Stimulated activated naive CD4-positive, alpha-beta T cell treated with Interleukin-2 at 50 U/mL for 16 hours (primary cell): ENCODE measurements at places on chromosomes 11 and 22.

DNA sequence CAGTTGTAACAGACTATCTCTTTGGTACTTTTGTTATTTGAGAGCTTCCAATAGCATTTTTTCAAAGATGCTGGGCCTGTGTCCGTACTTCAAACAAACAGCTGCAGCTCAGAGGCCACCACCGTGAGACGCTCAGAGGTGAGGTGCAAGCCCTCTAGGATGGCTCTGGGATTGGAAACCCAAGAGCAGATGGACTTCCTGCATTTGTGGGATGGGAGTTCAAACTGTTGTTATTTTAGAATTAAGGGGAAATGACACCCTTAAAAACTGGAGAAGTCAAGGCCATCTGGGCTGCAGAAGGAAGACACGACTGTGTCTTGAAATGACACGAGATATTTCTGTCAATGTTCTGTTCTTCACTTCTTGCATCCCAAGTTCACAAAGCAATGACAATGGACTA lies 9.2 kb upstream of the IL10RA start:
- DNase-seq: no peak

GRCh38 chr11:19089421-19089820 lies 27.5 kb upstream of the ZDHHC13 start:
- no peak for DNase-seq

GRCh38 chr11:67500484-67500821 lies 4.7 kb downstream of the PITPNM1 start:
- no peak for DNase-seq

GRCh38 chr22:36102995-36103394 lies 57.6 kb downstream of the APOL3 start:
- DNase-seq: no peak

DNA sequence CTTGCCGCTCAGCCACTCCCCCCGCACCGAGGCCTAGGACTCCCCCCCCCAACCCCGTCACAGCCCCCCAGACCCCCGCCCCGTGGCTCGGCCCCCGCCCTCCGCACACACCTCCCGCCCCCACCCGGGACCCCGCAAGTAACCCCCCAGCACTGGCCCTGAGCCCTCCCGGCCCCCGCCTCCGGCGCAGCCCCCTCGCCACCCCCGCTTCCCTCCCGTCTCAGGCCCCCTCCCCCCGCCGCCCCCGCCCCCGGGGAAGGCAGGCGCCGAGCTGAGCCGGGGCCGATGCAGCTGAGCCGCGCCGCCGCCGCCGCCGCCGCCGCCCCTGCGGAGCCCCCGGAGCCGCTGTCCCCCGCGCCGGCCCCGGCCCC lies 1.5 kb downstream of the SHANK3 start:
- no peak for DNase-seq

- no peak for DNase-seq
Measured at GRCh38 chr11:45754741-45755140, 50.2 kb upstream of the SLC35C1 start.

- no peak for DNase-seq
Measured at GRCh38 chr11:118820412-118821357, 29.7 kb upstream of the DDX6 start.

DNA sequence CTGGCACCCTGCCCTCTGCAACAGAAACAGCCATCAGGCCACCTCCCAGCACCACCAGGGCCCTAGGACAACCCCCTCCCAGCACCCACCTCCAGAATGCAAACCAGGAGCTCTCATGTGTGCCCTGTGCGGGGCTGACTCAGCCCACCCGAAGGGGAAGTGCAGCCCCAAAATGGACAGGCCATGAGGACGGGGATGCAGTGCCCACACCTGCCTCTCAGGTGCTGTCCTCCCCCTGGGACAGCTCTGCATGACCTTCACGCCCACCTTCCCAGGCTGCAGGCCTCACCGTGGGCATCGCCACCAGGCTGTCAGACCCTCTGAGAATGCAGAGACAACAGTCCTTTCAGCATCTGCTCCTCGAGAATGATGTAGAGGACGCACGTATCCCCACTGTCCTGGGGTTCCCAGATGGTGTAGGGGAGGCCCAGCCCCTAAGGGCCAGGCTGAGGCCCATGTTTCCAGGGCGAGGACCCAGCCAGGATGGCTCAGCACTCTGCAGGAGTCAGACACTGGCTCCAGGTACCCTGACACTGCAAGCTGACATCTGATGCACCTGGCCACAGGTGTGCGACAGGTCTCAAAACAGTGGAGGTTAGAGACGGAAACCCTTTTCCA lies 13.5 kb downstream of the MOB2 start:
- DNase-seq: no peak

- DNase-seq: no peak
Measured at GRCh38 chr11:20707876-20708275, 38.5 kb downstream of the NELL1 start.

DNA sequence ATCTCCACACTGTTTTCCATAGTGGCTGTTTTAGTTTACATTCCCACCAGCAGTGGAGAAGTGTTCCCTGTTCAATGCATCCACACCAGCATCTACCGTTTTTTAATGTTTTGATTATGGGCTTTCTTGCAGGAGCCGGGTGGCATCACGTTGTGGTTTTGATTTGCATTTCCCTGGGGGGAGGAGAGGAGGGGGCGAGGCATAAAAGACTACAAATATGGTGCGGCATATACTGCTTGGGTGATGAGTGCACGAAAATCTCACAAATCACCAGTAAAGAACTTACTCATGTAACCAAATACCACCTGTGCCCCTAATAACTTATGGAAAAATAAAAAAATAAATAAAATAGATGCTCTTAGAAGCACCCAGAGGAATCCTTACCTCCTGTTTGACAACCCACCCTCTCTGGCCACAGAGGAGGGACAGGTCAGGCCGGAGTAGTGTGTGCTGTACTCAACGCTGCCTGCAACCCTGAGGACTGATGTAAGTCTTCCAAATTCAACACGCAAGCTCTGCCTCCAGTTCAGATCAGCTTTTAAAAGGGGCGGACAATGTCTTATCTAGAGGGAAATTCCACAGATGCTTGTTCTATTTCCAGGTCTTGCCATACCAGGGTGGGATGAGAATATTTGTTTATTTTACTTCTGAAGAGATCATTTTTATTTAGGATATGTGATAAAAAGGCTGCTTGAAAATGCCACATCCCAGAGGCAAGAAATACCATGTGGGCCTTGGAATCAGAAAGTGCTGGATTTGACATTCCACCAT lies 329.6 kb upstream of the B3GAT1 start:
- DNase-seq: no peak

DNA sequence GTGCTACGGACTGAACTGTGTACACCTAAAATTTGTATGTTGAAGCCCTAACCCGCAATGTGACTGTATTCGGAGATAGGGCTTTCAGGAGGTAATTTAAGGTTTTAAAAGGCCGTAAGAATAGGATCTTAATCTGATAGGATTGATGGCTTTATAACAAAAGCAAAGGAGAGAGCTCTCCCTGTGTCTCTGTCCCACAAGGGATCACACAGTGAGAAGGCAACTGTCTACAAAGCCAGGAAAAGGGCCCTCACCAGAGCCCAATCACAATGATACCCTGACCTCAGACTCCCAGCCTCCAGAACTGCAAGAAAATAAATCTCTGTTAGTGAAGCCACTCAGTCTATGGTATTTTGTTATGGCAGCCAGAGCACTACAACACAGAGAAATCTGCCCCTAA lies 208.7 kb upstream of the ZC3H12C start:
- DNase-seq: no peak

DNA sequence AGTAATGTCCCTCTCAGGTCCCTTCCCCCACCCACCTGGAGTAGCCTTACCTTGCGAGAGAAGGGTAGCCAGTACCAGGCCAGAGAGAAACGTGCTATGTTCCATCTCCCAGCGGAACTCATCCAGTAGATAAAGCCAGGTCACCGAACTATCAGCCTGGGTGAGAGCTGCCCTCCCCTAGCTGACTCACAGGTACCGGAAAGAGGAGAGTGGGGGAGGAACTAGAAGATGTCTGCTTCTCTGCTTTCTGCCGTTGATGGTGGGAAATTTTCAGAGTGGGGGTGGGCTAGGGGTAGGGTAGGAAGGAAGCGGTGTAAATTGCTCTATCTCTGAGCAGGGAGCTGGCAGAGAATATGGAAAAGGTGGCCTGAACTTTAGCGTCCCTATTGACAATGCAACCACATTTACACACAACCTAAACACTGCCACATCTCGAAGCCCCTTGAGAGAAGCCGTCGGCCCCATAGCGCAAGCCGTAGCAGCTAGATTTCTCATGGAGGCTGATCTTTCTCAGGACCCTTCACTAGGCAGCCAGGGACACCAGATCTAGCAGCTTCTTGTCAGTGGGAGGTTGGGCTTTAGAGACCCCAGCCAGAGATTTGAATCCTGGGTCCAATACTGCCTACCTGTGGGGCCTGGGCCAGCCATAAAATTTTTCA lies at the start of gene CD3D:
Gene CD3D, minus strand, starts transcription at position 203 of the 659 bp plus-strand sequence. Its CDS starts 98 bp downstream, at position 105.
- DNase-seq: peak; percentile 68

DNA sequence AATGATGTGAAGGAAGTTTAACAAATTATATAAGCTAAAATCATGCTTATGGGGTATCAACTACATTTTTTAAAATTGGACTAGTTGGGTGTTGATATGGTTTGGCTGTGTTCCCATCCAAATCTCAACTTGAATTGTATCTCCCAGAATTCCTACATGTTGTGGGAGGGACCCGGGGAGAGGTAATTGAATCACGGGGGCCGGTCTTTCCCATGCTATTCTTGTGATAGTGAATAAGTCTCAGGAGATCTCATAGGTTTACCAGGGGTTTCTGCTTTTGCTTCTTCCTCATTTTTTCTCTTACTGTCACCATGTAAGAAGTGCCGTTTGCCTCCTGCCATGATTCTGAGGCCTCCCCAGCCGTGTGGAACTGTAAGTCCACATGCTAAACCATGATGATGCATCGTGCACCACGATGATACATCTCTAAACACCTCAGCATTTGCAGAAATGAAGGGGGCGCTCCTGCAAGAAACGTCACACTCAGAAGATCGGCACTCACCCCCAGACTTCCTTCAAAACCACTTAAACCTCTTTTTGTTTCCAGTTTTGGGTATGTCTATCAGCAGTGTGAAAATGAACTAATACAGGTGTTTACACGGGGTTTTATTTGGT lies 340.0 kb downstream of the SHANK2 start:
- no peak for DNase-seq

DNA sequence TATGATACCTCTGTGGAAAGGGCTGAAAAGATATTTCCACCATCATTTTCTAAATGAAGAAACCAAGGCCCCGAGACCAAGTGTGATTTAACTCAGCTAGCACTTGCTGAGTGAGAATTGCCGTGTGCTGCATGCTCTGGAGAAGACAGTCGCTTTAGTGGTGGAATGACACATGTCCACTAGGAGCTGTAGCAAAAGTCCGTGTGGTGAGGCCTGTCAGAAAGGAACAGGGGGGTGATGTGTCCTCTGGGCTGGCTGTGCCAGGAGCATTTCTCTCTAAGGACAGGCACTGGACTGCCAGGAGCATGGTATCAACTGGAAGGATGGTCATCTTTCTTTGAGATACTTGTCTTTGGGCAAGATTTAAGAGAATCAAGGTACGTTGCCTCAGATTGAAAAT lies 72.8 kb downstream of the ATXN10 start:
- no peak for DNase-seq

- DNase-seq: no peak
Measured at GRCh38 chr11:81888391-81888790, 845.3 kb downstream of the FAM181B start.

DNA sequence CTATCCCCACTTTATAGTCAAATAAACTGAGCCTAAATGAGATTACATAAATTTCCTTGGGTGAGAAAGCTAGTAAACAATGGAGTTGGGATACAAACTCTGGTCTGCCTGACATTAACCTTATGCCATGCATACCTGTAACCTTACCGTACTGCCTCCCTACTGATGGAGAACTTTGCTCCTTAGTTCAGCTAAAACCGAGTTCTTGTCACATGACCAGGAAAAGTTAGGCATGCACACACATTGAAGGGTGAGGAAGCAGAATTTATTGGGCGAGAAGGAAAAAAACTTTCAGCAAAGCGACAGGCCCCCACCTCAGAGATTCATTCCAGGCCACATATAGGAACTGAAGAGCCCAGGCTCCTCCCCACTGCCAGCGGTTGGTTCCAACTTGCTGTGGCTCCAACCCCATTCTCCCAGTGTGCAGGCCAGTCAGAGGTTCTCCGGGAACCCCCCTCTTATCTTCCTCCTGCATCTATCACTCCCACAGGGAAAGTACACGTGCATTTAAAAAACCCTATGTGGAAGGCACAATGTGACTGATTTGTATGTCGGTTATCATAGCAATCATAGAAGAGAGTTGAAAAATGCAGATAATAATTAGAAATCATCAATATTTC lies 3.2 kb upstream of the PIWIL4 start:
- DNase-seq: no peak

DNA sequence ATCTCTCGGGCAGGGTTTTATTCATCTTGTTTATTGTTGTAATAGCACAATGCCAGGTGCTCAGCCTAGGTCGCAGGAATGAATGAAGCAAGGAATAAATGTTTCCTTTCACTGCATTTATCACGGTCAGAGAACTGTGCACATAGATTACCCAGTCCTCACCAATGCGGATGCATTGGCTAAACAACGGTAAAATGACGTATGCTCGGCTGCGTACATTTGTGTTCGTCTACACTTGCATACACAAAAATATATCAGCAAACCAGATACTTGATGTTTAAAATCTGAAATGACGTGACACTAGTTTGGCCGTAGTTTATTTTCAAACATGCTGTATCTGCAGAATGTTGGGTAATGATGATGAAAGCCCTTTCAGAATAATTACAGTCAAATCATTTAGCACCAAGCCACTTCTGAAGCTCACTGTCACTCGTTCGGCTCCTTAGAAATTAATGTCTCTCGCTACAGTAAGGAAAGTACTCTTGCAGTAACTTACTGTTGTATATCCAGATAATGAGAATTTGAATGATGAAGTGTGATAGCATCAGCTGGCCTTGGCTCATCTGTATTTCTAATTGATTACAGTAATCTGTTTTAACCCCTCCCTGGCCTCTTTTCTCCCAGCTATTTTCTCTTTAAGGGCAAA lies 268.9 kb downstream of the LRRC4C start:
- no peak for DNase-seq

DNA sequence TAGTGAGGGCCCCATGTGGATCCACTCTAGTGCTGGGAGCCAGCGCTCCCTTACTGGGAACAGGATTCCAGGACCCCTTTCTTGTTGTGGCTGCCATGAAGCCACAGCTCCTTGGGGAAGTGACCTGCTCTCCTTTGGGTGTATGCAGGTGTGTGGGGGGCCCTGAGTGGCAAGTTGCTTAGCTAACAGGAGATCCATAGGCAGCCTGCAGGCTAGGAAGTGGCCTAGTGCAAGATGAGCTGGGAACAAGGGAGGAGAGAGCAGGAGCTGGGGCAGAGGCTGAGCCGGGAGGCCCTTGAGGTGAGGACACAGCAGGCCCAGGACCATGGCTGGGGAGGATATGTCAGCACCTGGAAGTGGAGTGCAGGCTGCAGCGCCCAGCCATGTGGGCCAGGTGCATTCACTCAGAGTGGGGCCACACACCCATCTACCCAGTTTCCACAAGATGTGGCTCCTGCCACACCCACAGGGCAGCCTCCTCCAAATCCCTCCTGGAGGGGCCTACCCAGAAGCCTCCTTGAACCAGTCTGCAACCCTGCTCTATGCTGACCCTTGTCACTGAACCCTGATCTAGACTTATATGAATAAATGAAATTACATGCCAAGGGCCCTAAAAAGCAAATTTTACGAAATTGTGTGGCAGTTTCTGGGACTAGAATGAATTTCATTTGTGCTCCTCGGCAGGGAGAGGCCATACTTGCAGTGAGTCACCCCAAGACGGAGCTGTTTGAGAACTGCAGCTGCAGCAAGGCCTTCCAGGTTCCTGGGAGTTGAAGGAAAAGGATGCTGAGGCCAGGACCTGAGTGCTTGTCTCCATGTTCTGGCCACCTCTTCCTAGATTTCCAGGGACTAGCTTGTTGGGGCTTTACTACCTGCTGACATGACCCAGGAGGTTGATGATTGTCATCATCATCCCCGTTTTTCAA lies 3.2 kb downstream of the THAP7 start:
- no peak for DNase-seq

GRCh38 chr11:95584180-95584579 lies 205.4 kb downstream of the FAM76B start:
- no peak for DNase-seq
